A549 treated with CpdA at 1 μM for 4 hours (cell line): ENCODE measurements at places on chromosomes 4 and X. TPM values are rescaled to one million over a fixed set of nuclear protein-coding genes. Genes with fewer than 3 reads are reported as not detected.

ERAS gene
- 0.10 TPM in 1 of 5 replicates, not detected in the others for total RNA-seq

SYN1 gene
- 0.08 to 0.50 TPM (median 0.30 TPM) in 5 replicates for total RNA-seq

SLC9B1 gene
- 0.07 to 0.15 TPM in 2 of 5 replicates, not detected in the others for total RNA-seq

POU4F2 gene
- not detected in 5 replicates for total RNA-seq

P2RY8 gene
- total RNA-seq = 0.01 to 0.03 TPM in 2 of 5 replicates, not detected in the others

NEUROG2 gene
- not detected in 5 replicates for total RNA-seq

PAGE2B gene
- not detected in 5 replicates for total RNA-seq

ADH7 gene
- total RNA-seq = not detected in 5 replicates

ARX gene
- total RNA-seq = 0.27 to 0.37 TPM (median 0.35 TPM) in 5 replicates

SLC7A11 gene
- 30.7 to 40.8 TPM (median 33.3 TPM) in 5 replicates for total RNA-seq

TMEM192 gene
- 7.0 to 9.6 TPM (median 8.0 TPM) in 5 replicates for total RNA-seq

TLR2 gene
- total RNA-seq = 0.12 to 0.18 TPM (median 0.14 TPM) in 4 of 5 replicates, not detected in the other
